ENCODE measurements at places on chromosomes 1 and 21.

GRCh38 chr1:43241413-43241836, 28.4 kb upstream of the TMEM125 start:
- DNase-seq = no peak

GRCh38 chr1:228118040-228118439, 8.9 kb upstream of the MRPL55 start:
- no peak for DNase-seq

DNA sequence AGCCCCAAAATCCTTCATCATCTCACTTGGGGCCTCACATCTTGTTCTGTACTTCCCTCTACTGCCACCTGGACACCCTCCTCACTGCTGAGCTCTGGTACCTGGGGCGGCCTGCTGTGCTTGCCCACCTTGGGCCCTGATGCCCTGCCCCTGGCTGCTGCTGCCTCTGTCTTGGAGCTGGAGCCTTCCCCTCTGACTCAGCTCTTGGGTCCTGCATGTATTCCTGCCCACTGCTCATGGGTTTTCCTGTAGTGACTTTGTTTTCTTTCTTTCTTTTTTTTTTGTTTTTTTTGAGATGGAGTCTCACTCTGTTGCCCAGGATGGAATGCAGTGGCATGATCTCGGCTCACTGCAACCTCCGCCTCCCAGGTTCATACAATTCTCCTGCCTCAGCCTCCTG, 37.5 kb downstream of the TRAPPC10 start:
- no peak for DNase-seq

- DNase-seq = no peak
These were observed 19.1 kb downstream of the ABCA4 start for GRCh38 chr1:94101613-94102525.

DNA sequence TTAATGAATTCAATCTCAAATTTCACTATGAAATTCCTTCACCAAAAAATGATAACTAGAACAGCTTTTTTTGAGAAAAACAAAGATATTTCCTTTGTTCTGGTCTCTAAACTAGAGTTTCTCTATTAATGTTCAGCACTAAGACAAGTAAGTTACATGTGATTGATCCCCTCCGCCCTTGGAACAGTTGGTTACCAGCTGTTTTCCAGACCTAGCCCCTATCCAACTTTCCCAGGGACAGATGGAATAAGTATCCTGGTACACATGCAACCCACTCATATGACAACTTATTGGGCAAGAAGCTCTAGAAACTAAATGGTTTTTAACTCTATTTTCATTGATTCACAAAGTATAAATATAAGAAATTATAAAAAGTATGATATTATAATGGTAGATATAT, 140.4 kb downstream of the COP1 start:
- DNase-seq = no peak

GRCh38 chr1:217712925-217713597, 81.9 kb downstream of the SPATA17 start:
- DNase-seq = no peak

GRCh38 chr1:241485145-241485544, 34.4 kb downstream of the FH start:
- DNase-seq = no peak

GRCh38 chr21:33924766-33925100, 9.1 kb upstream of the ATP5PO start:
- no peak for DNase-seq

DNA sequence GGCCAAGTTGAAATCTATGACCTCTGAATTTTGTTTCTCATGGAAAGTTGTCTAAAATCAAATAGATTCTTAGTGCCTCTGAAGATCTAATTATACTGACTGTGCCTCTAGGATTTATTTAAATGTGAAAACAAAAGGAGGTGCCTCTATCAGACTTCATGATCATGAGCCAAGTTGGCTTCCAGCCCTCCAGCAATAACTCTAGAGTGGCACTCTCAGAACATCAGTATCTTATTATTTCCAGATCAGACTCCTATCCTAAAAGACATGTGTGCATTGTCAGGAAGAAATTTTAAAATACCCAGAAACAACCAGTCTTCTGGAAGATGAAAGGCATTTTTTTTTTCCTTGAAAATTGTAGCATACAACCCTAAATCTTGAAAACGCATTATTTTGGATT, 368.0 kb downstream of the PDE4B start:
- no peak for DNase-seq

DNA sequence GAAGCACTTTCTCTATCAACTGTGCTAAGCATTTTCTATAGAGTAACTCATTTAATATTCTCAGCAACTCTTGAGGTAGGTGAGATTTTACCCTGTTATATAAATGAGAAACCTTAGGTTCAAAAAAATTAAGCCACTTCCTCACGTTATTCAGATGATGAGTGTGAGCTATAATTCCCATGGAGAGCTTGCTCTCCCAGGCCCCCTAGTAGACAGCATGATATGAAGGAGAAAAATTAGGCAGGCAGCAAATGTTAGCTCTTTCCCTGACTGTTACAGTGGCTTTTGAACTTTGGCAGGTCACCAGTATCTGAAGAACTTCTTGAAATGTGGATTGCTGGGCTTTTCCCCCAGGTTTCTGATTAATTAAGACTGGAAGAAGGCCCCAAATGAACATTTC, 753.1 kb downstream of the NCAM2 start:
- no peak for DNase-seq

DNA sequence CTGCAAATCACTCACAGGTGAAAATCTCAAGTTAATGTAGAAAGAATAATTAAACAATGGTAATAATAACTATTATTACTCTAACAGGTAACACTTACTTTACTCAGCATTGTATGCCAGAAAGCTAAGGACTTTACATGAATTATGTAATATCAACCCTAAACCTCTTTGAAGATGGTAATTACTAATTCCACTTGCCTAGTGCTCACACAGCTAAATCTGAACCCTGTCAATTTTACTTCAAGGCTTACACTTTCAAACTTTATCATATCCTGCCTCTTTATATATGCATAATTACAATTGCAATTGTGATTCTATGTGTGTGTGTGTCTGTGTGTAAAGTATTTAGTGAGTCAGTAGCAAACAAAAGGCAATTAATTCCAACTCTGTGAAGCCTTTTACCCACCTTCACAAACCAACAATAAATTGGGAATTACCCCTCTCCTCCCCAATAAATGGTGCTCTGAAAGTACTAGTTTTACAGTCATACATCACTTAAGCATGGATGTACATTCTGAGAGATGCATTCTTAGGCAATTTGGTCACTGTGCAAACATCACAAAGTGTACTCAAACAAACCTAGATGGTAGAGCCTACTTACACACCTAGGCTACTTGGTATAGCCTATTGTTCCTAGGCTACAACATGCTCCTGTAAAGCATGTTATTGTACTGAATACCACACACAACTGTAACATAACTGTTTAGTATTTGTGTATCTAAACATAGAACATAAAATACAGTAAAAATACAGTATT, 5.9 kb downstream of the ZNF644 start:
- DNase-seq = no peak

- DNase-seq = no peak
These were observed 6.3 kb upstream of the PLD5 start for GRCh38 chr1:242530761-242531160.

- no peak for DNase-seq
These were observed 6.9 kb downstream of the KRTAP11-1 start for GRCh38 chr21:30874526-30874925.

- DNase-seq = no peak
These were observed 117.5 kb upstream of the HOOK1 start for GRCh38 chr1:59697150-59697800.

DNA sequence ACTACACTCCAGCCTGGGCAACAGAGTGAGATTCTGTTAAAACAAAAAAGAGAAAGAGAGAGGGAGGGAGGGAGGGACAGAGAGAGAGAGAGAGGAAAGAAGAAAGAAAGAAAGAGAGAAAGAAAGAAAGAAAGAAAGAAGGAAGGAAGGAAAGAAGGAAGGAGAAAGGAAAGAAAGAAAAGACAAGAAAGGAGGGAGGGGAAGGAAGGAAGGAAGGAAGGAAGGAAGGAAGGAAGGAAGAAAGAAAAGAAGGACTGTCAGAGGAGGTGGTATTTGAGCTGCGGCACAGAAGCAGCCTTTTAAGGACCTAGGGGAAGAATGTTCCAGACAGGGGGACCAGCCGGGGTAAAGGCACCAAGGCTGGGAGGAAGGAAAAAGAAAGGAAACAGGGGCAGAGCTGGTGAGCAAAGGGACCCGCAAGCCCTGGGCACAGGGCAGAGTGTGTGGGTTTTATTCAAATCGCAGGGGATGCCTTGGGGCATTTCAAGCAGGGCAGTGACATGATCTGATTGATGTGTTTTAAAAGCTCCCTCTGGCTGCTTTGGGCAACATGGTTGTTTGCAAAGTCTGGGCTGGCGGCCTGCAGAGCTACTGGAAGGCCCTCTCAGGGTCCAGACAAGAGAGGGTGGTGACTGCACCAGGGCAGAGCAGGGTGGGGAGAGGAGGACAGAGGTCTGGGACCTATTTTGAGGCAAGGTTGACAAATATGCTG, 176.9 kb upstream of the VAMP3 start:
- no peak for DNase-seq

DNA sequence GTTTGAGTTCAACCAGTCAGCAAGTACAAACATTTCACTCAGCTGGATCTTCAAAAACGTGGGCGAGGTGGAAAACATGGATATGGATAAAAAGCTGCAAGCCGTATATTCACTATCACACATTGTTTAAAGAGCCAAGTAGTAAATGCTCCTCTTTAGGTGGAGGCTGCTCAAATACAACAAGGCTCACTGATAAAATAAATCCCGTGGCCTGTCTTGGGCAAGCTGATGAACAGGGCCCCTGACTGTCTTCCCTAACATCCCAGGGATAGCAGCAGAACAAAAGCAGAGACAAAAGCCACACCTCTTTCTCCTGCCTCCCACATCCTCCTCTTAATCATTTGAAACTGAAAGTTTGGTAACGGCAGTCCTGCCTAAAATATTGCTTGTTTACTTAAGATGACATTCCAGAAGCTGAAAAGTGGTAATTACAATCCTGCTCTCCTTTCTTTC, 357.7 kb downstream of the TTLL7 start:
- DNase-seq = no peak

GRCh38 chr1:112870887-112871646, 84.9 kb downstream of the SLC16A1 start:
- DNase-seq = no peak

DNA sequence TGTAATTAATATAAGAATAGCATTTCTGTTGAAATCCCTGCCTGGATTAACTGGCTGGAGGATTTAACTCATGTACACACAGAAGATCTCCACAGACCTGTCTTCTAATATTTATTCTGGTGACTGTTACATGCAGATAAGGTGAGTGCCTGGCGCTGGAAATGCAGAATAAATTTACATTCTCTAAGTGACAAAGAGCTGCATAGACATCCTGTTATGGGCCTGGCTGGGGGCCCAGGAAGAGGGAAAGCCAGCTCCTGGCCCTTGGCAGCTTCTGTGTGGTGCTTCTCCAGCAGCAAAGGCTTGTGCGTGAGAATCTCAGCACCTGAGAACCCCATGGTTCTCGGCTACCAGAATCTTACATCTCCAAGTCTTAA, 446.6 kb downstream of the PTPRU start:
- DNase-seq = no peak

DNA sequence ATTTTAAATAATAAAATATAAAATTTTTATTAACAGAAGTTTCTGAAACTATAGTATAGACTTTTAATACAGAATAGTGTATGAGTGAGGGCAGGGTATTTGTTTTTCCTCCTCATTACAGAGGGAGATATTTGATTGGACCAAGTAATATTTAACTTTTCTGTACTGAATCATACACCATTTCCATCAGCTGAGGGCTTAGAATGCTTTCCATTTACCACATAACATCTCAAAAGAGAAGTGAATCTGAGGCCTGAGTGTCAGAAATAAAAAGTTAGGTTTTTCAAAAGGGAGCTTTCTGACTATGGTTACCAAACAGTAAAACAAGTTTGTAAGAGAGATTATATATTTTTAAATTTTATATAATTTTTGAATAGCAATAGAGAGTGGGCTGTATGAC, 29.5 kb downstream of the TLCD4 start:
- DNase-seq = no peak

DNA sequence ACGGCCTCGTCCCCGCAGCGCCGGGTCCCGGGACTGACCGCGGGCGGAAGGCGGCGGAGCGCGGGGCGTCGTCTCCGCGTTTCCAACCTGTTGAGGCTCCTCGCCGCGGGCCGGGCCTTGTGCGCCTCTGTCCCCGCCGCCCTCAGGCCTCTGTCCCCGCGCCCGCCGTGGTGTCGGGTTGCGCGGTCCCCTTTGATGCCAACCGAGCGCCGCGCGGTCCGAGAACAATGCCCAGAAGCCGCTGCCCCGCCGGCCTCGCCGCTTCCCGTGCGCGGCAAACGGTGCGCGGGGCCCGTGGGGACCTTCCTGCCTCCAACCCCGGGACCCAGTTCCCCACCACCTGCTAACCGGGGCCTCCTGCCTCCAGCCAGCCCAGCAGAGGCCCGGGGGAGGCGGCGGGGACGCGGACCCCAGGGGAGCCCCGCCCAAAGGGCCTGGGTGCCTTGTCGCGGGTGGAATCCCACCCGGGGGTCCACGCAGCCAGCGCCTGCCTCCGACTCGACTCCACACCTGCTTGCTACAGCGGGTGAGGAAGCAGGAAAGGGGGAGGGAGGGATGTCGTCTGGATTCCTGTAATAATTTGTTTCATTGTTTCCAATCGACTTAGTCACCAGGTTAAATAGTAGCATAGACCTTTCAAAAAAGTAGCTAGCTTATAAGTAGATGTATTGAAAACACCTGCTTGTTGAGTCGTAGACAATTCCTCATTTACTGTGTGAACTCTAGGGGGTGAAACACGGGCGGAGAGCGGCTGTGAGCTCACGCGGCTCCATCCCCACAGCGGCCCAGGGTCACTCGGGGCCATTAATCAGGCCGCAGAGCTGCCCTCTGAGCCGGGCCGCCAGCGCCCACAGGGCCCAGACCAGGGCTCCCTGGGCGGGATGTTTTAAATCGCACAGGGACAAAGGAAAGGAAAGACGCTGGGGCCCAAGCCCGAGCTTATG, 1.1 kb downstream of the COL18A1 start:
- no peak for DNase-seq

DNA sequence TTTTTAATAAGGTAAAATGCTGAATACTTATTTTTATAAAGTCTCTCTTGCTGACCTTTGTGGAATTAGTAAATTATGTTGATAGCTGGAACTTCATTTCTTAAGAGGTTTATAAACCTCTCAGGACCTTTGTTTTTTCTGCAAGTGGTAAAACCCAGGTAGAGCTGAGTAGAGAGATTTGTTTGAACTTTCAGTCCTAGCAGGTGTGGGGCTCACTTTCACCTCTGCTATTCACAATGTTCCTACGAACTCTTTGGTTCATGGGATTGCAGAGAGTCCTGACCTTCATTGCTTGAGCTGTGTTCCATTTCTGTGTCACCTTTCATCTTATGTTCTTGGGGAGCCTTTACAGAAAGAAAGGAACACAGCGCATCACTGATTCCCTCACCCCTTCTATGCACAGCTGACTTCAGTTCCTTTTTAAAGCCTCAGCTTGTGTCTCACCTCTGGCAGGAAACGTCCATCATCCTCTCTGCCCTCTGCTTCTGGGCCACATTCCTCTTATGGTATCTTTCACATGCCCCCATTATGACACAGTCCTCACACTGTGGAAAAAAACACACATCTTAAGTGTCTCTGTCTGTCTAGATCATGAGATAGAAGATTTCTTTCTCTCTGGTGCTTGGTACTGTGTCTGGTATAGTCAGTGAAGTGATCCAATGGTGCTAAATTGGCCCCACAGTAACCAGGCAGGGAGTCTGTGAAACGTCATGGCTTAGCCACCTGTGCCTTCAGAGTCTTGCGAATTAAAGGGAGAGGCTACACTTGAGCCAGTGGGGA, 262.5 kb upstream of the B3GALT2 start:
- no peak for DNase-seq

Data from cortex of kidney (tissue), 1 donor.